ENCODE measurements at places on chromosomes 3 and 15. TPM values are rescaled to one million over a fixed set of nuclear protein-coding genes. Genes with fewer than 3 reads are reported as not detected.

FAM174B gene
- 3.5 TPM for polyA plus RNA-seq

SLC9C1 gene
- polyA plus RNA-seq: not detected

ACKR2 gene
- polyA plus RNA-seq: 0.51 TPM

P2RY1 gene
- not detected for polyA plus RNA-seq

LMOD3 gene
- polyA plus RNA-seq: not detected

CSNK1G1 gene
- 16.4 TPM for polyA plus RNA-seq

TRH gene
- polyA plus RNA-seq: not detected

PAQR9 gene
- not detected for polyA plus RNA-seq

KIF7 gene
- not detected for polyA plus RNA-seq

RLBP1 gene
- polyA plus RNA-seq: not detected

HTR3E gene
- not detected for polyA plus RNA-seq

SH2D7 gene
- polyA plus RNA-seq: not detected

VGLL3 gene
- polyA plus RNA-seq: not detected

SENP8 gene
- 1.7 TPM for polyA plus RNA-seq

COL8A1 gene
- not detected for polyA plus RNA-seq

LNP1 gene
- polyA plus RNA-seq: 0.40 TPM

CLEC3B gene
- polyA plus RNA-seq: not detected

GTF2E1 gene
- polyA plus RNA-seq: 15.9 TPM

RHOV gene
- polyA plus RNA-seq: not detected

All from naive thymus-derived CD8-positive, alpha-beta T cell (primary cell).